Stimulated activated CD8-positive, alpha-beta memory T cell treated with anti-CD3 and anti-CD28 coated beads, Interleukin-7, amount 100 ng/mL, for 4 hours (primary cell): ENCODE measurements at places on chromosomes 1 and 21.
A peak's percentile ranks its signal among the peaks of the same experiment; 100 is the strongest.

DNA sequence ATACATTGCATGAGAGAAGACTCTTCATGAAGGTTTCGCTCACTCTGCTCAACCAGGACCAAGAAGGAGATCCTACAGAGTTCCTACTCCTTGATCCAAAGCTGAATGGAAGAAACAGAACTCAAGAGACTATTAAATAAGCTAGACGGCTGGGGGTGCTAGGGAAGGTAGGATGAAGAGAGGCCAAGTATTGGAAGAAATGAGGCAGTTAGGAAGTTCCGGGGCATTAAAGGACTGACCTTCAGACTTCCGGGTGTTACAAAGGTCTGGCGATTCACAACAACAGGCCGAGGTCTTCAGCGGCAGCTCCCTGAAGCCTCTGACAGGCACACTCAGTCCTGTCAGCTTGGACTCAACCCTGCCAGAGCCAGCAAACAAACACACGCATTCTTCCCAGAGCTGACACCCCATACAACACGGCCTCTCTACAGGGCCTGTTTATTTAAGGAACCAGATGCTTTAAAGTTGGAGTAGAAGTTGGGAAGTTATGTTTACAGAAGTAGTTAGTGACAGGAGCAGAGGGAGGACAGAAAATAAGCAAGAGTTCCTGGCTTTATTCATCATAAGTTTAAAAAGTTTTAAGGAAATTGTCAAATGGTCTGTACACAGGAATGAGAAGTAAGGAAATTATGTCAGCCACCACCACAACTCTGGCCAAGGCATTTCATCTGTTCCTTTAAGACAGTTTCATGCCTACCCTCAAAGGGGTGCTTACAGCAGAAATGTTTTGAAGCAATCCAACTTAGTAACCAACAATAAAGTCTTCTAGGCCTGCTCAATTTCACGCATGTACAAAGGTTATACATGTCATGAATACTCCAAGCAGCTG, 4.7 kb downstream of the SORT1 start:
- no peak for DNase-seq

DNA sequence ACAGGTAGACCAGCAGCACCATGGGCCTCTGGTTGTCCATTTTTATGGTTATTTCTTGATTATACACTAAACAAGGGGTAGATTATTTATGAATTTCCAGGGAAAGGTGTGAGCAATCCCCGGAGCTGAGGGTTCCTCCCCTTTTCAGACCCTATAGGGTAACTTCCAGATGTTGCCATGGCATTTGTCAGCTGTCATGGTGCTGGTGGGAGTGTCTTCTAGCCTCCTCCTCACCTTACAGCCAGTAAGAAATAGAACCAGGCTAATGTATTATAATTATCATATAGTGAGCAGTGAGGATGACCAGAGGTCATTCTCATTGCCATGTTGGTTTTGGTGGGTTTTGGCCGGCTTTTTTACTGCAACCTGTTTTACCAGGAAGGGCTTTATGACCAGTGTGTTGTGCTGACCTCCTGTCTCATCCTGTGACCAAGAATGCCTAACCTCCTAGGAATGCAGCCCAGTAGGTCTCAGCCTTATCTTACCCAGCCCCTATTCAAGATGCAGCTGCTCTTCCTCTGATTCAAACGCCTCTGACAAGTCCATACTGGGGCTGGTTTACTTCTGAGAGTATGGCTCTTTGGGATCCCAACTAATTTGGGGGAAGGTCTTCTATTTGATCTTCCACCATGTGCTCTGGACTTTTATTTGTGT, 13.5 kb upstream of the TINAGL1 start:
- DNase-seq: no peak

DNA sequence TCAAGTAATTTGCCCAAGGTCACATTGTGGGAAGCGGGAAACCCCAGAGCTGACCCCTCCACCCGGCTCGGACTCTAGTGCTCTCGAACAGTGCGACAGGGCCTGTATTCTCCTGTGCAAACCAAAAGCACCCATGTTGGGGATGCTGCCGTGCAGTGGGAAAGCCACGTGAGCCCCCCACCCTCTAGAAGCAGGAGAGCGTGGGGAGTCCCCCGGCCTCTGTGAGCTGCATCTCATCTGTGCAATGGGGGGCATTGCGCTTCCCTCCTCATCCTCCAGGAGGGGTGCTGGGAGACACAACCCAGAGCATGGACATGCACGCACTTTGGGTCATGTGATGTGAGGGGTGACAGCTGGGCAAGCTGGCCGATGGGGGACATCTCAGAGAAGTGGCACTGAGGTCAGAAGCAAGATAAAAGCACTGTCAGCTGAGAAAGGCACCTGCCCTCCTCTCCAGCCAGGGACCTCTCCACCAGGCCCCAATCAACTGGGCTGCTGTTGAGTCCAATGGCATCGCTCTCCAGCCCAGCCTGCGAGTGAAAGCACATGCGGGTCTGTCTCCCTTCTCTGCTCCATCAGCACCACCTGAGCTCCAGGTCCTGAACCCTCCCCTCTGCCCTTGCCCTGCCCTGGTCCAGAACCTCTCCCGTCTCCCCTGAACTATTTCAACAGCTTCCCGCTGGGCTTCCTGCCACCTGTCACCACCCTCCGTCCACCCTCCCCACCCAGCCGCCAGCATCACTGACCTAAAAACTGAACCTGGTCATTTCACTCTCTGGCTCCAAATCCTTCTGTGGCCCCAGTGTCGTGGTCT, 76.4 kb upstream of the IFFO2 start:
- DNase-seq: no peak

GRCh38 chr1:221093903-221094791, 214.9 kb downstream of the HLX start:
- no peak for DNase-seq

DNA sequence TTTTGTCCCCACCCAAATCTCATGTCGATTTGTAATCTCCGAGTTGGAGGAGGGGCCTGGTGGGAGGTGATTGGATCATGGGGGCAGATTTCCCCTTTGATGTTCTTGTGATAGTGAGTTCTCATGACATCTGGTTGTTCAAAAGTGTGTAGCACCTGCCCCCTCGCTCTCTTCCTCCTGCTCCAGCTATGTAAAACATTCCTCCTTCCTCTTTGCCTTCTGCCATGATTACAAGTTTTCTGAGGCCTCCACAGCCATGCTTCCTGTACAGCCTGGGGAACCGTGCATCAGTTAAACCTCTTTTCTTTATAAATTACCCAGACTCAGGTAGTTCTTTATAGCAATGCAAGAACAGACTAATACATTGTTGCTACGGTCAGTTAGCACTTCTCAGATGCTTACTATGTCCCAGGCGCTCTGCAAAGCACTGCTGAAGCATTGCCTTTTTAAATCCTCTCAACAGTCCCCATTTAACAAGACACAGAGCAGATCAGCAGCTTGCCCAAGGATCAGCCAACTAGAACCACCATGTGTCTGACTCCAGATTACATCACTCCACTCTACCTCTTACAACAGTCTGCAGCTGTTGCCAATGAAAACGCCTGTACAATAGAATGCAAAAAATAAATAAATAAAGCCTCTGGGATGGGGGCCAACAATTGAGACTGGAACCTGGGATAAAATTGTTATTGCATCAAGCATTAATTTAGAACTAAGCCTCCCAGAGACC, 52.4 kb upstream of the USP1 start:
- DNase-seq: no peak

DNA sequence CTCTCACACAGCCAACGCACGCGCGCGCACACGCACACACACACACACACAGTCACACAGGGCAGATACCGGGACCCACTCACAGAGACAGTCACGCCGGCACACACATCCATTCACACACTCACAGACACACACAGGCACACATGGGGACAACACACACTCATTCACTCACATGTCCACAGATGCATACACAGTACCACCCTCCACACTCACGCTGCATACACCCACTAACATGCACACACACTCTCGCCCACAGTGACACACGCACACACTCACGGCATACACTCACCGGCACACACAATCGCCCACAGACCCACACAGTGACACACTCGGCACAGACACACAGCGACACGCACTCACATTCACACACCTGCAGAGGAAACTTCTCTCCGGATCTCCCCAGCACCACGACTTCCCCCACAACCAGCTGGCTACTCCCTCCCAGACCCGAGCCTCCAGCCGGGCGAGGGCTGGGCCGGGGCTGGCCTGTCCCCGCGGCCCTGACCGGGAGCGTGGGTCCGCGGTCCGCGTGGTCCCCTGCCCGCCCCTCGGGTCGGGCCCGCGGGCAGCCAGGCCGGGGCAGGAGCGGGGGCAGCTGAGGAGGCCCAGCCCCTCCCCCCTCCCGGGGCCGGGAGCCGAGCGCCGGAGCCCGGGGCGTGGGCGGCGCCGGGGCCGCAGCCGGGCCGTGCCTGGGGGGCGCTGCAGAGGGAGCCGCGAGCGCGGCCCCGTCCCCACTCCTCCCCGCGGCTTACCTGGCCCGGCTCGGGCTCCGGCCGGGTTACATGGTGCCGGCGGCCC, 552 bp downstream of the DLGAP3 start:
- DNase-seq: peak; percentile 8

DNA sequence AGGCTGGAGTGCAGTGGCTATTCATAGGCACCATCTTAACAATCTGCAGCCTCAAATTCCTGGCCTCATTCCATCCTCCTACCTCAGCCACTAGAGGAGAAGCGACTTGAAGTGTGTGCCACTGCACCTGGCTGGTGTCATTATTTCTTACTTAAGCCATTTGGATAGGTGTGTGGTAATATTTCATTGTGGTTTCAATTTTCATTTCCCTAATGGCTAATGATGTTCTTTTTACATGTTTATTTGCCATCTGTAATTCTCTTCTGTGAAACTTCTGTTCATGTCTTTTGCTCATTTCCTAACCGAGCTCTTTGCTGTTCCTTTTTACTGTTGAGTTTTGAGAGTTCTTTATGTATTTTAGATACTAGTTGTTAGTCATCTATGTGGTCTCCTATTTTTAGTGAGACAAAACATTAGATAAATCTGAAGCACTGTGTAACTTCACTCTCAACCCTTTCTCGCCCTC, 66.8 kb downstream of the SLC27A3 start:
- no peak for DNase-seq

DNA sequence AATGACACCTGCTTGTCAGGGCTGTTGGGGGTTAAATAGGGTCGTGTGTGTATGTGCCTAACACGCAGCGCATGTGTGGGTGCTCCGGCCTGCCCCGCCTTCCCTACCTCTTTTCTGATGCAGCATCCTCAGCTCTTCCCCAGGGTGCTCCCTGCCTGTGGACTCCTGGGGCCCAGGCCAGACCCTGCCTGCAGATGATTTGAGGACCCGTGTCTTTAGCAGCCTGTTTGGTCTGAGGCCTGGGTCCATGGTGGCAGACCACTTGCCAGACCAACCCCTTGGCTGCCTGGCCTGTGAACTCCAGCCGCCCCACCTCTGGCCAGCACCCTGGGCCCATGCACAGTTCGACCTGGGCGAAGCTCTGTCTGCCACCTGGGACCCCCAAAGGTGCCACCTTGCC, 57.0 kb upstream of the SIM2 start:
- no peak for DNase-seq

DNA sequence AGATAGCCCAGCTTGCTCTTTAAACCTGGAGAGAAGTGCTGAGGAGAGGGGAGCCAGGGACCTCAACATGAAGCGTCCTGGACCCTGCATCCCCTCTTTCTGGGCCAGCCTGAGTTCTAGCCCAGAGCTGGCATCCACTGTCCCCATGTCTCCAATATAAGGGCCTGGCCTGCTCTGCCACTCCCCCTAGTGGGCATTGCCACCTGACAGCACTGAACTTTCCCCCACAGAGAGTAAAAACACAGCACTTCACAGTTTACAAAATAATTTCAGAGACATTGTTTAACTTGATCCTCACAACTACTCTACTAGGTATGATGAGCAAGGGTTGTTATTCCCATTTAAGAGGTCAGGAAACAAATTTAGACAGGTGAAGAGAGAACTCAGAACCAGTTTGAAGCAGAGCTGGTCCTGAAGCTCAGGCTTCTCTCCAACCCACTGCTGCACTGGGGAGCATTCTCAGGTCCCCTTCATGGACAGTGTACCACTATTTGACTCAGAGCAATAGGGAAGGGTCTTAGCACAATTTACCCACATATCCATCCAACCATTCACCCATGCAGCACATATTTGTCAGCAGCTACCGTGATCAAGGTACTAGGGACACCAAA, 151.2 kb downstream of the DMRTA2 start:
- DNase-seq: no peak

DNA sequence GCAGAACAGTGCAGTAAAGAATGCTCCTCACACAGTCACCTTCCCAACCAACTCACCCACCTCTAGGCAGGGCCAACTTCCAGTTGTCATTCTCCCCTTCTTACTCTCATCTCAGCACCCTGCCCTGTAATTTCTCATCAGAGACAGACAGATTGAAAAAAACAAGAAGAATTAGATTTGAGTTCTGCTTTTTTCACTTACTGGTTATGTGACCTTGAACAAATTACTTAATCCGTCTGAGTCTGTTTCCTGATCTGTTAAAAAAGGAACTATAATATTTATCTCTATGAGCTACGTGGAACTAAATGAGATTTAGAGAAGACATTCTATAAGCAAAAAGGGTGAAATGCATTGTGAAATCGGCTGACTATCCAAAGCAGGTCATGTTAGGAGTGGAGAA, 330.3 kb downstream of the ZNF326 start:
- no peak for DNase-seq

DNA sequence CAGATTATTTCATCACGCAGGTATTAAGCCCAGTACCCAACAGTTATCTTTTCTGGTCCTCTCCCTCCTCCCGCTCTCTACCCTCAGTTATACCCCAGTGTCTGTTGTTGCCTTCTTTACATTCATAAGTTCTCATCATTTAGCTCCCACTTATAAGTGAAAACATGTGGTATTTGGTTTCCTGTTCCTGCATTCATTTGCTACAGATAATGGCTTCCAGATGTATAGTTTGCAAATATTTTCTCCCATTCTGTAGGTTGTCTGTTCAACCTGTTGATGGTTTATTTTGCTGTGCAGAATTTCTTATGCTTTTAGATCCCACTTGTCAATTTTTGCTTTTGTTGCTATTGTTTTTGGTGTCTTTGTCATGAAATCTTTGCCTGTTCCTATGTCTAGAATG, 21.1 kb upstream of the KCNH1 start:
- DNase-seq: no peak

GRCh38 chr1:39954324-39954869, 548 bp upstream of the MFSD2A start:
- no peak for DNase-seq

DNA sequence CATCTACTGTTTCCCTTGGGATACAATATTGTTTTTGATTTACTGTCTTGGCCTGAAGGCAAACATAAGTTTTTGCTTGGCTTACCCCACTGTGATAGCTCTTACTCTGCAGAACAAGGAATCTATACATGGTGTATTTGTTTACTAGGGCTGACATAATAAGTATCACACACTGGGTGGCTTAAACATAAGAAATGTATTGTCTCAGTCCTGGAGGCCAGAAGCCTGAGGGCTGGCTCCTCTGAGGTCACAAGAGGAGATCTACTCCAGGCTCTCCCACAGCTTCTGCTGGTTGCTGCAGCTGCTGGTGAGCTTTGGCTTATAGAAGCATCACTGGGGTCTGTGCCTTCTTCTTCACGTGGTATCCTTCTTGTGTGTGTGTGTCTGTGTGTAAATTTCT, 30.7 kb upstream of the IGSF5 start:
- no peak for DNase-seq
